ENCODE measurements at places on chromosomes 1 and 21. TPM values are rescaled to one million over a fixed set of nuclear protein-coding genes. Genes with fewer than 3 reads are reported as not detected.

DNA sequence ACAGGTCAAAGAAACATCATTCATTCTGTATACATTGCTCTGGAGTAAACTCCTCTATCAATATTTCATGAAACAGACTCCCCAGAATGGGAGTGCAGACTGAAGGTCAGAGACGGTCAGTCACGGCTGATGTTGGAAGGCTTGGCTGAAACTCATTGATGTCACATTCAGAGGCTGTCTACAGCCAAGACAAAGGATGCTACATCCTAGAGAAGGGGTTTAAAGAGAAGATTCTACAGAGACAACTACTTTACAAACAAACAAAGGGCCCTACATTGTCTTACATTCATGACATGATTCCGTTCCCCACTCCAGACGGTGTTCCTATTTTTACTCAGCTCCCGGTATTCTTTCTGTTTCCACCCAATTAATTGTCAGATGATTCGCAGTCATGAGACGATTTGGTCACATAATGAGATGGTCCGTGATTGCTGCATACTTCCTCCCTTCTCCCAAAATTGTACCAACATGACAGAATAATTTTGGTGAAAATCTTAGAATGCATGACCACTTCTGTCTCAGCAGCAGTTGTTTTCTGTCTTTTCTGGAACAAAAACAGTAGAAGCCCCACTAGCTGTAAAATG, 73.8 kb upstream of the VAV3 start:
- DNase-seq = no peak

DNA sequence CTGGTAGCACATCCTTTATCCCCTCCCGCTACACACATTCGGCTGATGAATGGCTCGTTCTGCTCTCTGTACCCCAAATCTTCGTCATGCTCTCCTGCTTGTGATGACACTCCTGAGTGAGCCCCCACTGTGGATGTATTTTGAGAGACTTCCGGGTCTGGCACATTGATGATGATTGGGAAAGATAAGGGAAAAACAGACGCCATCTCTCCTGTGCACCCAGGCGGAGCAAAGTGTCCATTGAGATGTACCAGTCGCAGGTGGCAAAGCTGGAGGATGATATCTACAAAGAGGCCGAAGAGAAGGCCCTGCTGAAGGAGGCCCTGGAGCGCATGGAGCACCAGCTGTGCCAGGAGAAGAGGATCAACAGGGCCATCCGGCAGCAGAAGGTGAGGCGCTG, 27.9 kb upstream of the EFHD2 start:
- no peak for DNase-seq

DNA sequence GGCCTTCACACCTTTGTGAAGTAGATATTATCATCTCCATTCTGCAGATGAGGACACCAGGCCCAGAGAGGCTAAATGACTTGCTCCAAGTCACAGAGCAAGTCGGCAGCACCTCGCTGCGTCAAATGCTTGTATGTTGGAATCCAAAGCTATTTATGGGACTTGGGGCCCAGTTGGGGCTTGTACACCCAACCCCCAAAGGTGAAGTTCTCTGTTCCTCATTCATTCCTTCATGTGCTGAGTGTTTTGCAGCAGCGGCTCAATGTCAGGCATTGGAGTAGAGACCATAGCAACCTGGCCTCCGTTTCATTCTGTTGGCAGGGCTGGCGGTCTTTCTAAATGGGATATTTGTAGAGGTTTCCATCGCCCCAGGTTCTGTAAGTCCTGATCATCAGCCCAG, 113.4 kb upstream of the SLC25A33 start:
- DNase-seq = no peak

DNA sequence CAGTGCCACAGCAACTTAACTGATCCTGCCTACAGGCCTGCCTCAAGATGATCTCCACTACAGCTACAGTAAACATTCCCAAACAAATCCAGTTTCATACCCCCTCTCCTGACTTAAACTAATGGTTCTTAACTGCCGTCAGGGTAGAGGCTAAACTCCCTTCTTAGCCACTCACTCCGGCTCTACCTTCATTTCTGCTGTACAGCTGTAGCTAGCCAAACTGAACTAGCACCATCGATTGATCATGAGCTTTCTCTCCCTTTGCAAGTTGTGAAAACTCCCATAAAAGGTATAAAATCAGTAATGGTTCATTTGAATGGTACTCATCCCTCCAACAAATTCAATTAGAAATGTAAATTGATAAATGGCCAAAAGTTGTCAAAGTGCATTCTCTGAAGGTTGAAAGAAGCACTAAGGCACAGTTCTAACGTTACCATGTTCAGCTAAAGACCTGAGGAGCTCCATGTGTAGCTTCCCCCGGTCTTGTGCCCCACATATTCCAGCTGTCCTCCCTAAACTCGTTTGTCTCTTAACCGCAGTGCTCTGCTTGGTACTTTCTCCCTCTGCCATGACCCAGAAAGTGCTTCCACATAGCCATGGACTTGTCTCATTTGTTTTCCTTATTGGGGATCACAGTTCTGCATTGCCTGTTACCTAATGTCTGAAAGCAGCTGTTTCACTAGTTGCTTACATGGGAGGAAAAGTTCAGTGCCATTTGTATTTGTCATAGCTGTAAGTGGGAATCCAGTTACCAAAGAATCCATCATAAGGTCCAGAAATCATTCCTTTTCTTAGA, 49.8 kb downstream of the DHX9 start:
- DNase-seq = no peak

Gene RGSL1
- not detected for polyA plus RNA-seq

Gene BTG2
- polyA plus RNA-seq = 97.8 TPM

Gene ABL2
- 12.9 TPM for polyA plus RNA-seq

DNA sequence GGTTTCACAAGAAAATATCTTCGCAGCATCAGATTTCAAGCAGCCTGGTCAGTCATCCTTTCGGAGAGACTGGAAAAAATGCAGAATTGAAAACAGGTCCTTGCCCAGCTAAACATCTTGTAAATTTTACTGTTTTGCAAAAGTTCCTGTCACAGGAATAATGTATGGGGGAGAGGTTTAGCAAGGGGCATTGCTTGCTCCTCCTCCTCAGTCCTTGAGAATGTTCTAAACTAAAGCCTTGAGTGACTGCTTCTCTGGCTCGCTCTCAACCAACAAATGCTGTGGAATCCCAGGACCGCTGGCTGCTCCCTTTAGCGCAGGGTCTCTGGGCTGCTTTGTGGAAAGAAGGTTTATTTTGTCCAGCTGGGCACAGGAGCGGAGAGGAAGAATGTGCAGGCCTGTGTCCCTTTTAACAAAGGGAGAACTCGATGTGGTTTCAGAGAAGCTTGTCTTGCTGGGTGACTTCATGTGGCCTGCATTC, 33.6 kb upstream of the FHAD1 start:
- DNase-seq = peak; percentile 55

DNA sequence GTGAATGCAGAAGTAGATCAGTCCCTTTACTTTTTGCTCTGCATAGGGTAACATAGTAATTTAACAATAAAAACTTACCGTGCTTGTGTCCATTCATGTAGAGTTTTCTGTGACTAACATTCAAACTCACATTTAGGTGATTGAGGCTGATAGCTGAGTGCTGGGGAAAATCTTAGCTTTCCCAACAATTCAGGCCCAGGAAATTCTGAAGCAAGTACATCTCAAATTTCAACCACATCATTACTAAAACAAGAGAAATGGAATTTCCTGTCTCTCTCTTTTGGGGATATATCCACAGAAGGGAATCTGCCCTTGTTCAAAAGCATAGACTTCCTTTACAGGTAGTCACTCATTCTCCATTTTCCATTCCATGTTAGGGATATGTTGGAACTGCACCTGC, 33.1 kb upstream of the C1orf146 start:
- no peak for DNase-seq

Measured in left renal cortex interstitium (tissue), 4 donors.